ENCODE measurements at places on chromosomes 16 and 17.

GRCh38 chr16:66204756-66205155 lies 161.7 kb upstream of the CDH5 start:
- no peak for DNase-seq

DNA sequence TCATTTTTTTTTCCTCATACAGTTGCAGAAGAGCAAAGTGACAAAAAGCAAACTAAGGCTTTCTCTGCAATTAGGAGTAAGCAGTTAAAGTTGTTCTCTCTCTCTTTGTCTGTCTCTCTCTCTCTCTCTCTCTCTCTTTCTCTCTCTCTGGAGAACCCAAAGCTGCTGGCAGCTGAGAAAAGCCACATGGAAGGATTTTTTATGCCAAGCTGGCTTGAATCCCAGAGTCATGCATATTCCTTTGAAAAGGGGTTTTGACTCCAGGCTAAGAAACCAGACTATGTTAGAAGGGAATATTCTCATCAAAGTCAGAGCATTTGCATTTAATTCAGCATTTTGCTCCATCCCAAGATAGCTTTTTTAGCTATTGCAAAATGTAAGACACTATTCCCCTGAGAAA lies 1114.2 kb upstream of the GOT2 start:
- DNase-seq = no peak

DNA sequence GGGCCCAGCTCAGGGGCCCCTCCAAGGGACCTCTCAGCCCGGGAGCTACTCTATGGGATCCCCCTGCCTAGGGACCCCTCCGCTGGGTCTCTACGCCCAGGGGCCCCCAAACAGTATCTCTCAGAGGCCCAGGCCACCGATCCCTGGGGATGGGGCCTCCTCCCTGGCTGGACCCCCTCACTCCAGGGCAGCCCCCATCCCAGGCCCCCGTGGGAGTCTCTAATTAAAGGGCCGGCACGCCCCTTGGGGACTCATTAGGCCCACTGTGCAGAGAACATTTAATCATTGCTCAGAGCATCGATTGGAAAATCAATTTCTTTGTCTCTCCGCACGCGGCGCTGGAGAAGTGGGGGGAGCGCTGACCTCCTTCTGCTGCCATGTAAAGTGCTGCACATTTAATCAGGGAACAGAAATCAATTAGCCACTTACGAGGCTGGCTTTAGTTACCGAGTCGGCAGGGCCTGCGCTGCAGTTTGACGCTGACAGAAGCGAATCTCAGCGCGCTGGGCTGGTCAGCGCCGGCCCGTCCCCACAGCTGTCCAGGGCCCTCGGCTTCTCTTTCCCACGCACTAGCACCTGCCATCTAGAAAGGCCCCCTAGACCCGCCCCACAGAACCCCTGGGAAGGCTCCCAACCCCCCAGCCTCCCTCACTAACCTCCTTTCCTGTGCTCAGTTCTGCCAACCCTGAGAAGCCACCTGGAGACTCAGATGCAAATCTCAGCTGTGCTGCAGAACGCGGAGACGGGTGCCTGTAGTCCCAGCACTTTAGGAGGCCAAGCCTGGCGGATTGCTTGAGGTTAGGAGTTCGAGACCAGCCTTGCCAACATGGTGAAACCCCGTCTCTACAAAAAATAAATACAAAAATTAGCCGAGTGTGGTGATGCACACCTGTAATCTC lies 20.2 kb upstream of the C1QL1 start:
- no peak for DNase-seq

- DNase-seq = no peak
These were observed 40.3 kb upstream of the IRX5 start for GRCh38 chr16:54890381-54890780.

DNA sequence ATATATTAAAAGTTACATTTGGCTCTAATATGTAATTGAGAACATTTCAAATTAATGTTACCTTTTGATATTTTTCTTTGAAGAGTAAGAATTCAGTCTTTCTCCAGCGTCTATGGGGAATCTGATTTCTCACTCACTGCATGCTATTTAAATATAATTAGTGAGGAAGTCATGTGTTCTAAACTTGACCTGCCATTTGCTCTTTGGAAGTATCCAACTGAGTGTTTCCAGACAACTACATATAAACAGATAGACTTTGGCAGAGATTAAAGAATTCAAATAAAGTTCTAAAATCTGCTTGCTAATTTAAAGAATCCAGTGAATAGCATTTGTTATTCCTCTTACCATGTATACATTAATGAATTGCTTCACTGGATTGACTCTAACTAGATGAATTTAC lies 23.5 kb downstream of the OMG start:
- DNase-seq = no peak

DNA sequence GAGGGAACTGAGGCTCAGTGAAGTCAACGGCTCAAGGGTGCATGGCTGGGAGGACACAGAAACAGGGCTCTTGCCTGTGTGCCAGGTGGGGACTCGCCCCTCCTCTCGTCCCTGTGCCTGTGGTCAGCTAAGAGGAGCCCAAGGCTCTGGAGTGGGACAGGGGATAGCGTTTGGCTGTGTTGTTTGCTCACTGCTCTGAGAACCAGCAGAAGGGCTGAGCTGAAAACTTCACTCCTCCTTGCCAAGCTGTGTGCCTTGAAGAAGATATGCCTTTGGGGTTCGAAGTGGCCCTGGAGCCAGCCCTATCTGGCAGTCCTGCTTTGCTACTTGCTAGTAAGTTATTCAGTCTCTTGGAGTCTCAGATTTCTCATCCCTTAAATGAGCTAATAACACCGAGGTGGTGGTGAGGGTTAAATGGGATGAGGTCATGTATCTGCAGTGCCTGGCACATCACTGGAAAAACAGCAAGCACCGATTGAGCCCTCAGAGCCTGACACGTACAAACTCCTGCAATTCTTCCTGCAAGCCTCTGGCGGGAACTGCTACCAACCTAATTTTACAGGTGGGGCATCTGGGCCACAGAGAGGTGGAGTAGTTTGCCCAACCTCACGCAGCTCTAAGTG lies 17.7 kb downstream of the FOXL1 start:
- no peak for DNase-seq

DNA sequence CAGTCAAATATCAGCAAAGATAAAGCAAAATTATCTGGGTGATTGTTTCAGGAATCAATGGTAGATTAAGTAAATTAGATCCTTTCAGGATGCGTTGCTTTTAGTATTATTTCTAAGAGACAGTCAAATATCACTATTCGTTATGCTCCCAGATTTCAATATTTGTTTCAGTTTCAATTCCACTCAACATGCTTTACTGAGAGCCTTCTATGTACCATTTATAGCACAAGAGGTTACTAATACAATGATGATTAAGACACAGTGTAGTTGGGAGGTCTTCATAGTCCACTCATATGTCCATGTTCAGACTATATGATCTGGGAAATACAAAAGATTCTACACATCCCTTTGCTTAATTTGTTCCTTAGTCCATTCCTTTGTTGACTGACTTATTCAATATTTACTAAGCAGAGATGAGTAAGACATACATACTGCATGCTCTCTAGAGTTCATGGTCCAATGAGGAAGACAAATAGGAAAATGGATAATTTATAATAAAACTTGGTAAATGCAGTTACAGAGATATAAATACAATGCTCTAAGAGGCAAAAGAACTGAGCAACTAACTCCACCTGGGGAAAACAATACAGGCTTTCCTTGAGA lies 88.2 kb upstream of the NOG start:
- no peak for DNase-seq

- no peak for DNase-seq
These were observed 961 bp downstream of the FGF11 start for GRCh38 chr17:7440113-7440833.

- DNase-seq = no peak
These were observed 28.8 kb upstream of the RNF43 start for GRCh38 chr17:58446086-58446485.

GRCh38 chr17:75668489-75668888 lies 1.4 kb downstream of the SAP30BP start:
- no peak for DNase-seq

- no peak for DNase-seq
These were observed 47.9 kb upstream of the MAP3K14 start for GRCh38 chr17:45364531-45365390.

- no peak for DNase-seq
These were observed 263.3 kb upstream of the CDH5 start for GRCh38 chr16:66103211-66103610.

DNA sequence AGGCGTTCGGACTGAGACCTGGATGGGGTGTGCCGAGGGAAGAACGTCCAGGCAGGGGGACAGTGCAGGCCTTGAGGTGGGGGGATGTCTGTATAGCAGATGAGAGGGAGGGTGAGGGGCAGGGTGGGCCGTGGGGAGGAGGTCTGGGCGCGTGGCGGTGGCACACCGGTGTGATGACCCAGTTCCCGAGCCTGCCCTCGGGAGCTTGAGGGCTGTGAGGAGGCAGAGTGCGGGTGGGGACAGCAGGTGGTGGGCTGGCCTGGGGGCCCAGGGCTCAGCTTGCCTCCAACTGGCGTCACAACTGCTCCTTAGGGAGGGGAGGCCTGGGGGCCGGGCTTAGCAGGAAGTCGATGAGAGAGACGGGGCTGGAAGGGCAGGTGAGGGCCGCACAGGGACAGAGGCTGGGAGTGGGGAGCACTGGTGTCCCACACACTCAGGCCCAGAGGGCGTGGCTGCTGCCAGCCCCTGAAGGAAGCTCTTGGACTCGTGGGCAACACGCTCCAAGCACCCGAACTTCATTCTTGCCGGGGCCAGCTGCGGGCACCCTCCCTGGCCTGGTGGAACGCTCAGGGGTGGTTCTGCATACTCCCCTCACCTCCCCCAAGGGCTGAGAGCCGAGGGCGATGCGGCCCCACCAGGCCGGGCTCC lies 6.5 kb downstream of the CACNA1H start:
- DNase-seq = no peak

DNA sequence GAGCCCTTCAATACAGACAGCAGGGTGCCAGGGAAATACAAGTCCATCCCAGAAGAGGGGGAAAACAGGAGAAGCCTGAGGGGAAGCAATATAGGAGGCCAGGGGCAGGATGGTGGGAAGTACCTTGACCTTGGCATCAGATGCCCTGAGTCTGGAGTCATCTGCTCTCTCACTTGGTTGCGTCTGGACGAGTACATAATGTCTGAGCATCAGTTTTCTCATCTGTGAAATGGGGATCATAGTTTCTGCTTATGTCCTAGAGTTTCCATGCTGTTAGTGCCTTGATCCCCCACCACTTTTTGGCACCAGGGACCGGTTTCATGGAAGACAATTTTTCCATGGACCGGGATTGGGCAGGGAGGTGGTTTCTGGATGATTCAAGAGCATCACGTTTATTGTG lies 2.3 kb downstream of the STAT5A start:
- DNase-seq = no peak

DNA sequence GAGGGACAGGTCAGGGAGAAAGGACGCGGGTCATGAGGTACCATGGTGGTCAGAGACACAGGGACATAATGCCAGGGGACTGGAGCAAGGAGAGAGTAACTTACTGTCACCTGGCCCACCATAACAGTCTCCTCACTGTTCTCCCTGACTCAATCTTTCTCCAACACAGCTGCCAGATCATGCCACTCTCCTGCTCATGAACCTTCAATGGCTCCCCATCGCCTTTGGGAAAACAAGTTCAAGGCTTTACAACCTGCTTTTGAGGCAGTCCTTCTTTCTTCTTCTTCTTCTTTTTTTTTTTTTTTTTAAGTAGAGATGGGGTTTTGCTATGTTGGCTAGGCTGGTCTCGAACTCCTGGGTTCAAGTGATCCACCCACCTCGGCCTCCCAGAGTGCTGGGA lies 22.9 kb downstream of the CNGB1 start:
- no peak for DNase-seq

DNA sequence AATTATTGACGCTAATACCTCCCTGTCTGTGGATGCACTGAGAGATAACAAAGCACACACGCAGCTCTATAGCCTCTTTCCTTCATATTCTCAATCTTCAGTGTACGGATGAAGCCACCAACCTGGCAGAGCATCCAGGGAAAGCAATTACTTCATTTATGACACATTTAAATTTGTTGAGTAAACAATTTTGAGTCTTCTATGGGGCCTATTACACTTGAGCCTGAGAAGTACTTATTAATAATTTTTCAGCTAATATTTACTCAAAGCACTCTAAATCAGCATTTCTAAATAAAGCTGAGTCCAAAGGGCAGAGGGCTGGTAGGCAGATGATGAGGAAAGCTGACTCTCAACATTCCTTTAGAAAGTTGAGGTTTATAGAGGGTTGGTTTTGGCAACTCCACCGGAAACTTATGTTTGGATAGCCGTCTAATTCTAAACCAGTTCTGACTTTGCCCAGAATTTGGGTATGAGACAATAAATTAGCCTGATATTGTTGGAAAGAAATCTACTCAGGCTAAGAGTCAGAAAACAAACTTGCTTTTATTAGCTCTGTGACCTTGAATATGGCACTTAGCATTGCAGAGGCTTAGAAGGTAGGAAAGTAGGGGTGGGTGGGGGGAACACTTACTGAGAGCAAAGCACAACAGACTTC lies 643.5 kb downstream of the CDH11 start:
- peak; percentile 34 for DNase-seq

DNA sequence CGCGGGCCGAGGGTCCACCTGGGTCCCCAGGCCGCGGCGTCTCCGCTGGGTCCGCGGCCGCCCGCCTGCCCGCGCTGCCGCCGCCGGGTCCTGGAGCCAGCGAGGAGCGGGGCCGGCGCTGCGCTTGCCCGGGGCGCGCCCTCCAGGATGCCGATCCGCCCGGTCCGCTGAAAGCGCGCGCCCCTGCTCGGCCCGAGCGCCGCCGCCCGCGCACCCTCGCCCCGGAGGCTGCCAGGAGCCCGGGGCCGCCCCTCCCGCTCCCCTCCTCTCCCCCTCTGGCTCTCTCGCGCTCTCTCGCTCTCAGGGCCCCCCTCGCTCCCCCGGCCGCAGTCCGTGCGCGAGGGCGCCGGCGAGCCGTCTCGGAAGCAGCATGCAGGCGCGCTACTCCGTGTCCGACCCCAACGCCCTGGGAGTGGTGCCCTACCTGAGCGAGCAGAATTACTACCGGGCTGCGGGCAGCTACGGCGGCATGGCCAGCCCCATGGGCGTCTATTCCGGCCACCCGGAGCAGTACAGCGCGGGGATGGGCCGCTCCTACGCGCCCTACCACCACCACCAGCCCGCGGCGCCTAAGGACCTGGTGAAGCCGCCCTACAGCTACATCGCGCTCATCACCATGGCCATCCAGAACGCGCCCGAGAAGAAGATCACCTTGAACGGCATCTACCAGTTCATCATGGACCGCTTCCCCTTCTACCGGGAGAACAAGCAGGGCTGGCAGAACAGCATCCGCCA lies 504 bp downstream of the FOXC2 start:
- peak; percentile 17 for DNase-seq

GRCh38 chr16:3577302-3577752 lies at the start of gene NLRC3:
Gene NLRC3 (minus strand): TSS chr16:3577403. CDS start chr16:3565036, 12,367 bp downstream.
- no peak for DNase-seq

DNA sequence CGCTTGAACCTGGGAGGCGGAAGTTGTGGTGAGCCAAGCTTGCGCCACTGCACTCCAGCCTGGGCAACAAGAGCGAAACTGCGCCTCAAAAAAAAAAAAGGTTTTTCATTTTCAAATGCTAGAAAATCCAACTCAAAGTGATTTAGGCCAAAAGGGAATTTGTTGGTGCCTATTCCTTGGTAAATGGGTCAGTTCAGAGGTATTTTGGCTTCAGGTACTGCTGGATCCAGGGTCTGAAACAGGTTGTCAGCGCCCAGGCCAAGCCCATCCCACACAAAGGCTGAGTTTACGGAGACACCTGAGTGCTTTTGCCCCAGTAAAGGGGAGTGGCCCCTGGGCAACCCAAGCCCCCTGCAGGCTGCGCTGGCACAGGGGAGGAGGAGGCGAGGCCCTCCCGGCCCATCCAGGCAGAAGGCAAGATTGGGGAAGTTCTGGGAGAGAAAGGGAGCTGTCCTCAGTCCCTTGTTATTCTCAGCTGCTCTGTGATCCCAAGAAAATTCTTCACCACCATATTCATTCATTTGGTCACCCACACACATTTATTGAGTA lies 8.5 kb upstream of the JPH3 start:
- no peak for DNase-seq

GRCh38 chr16:28168991-28169554 lies 42.7 kb downstream of the XPO6 start:
- DNase-seq = no peak

Data from GM04504 (cell line).